T-helper 17 cell (primary cell): ENCODE measurements at places on chromosomes 6 and 20.

DNA sequence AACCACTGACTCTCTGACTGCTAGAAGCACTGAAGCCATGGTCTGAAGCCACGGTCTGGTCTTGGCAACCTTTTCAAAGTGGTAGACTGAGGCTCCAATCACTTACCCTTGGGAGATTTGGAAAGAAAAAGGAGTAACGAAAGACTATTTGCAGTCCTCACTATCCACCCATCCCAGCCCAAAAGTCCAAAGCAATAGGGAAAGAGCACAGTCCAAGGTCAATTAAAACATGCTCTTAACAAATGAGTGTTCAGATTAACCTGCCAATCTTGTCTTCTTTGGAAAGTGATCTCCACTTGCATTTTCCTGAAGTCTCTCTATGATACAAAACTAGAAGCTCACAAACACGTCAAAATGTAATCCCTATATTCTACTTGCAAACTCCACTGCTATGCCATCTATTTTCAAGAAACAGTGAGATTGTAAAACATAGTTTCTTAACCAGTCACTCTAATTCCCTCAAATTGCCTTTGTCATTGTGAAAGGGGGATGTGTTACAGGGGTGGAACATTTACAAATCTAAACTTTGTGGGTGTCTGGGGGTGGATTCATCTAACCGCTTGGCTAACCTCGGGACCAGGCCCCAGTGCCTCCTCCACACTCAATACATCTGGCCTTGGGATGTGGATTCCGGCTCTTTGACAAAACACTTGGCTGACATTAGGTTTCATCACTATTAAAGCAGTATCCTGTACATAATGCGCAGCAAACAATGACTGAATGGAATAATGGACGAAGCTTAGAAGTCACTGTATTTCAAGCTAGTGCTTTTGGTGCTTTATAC is 56.4 kb downstream of the B4GALT5 start:
- no peaks in the 10 kb centered on the region for H3K27me3 ChIP-seq
- H3K4me3 ChIP-seq: no peak overlapping the region

GRCh38 chr6:28105245-28105639 is 19.2 kb upstream of the ZSCAN16 start:
- peaks cover 6% of the 10 kb centered on the region for H3K36me3 ChIP-seq
- H3K27me3 ChIP-seq: peaks cover 6% of the 10 kb centered on the region
- DNase-seq: no peak
- H3K4me3 ChIP-seq: peak overlapping the region; percentile 91
- H3K27ac ChIP-seq: peak overlapping the region; percentile 85

GRCh38 chr20:13349235-13349604 is 128.1 kb downstream of the ISM1 start:
- H3K27ac ChIP-seq: no peak overlapping the region
- no peak overlapping the region for H3K4me3 ChIP-seq
- H3K4me1 ChIP-seq: no peaks in the 10 kb centered on the region
- no peak for DNase-seq
- no peaks in the 10 kb centered on the region for H3K27me3 ChIP-seq
- no peaks in the 10 kb centered on the region for H3K36me3 ChIP-seq

- H3K4me1 ChIP-seq: no peaks in the 10 kb centered on the region
- H3K4me3 ChIP-seq: no peak overlapping the region
- H3K27ac ChIP-seq: no peak overlapping the region
These were observed 51.1 kb downstream of the FAM83B start for GRCh38 chr6:54897462-54898189.

GRCh38 chr6:135008072-135008940 is 46.3 kb downstream of the HBS1L start:
- peaks cover 7% of the 10 kb centered on the region for H3K36me3 ChIP-seq
- DNase-seq: no peak
- peaks cover 32% of the 10 kb centered on the region for H3K4me1 ChIP-seq
- H3K4me3 ChIP-seq: no peak overlapping the region
- H3K27me3 ChIP-seq: no peaks in the 10 kb centered on the region
- peak overlapping the region; percentile 43 for H3K27ac ChIP-seq

GRCh38 chr20:25467441-25467840 is 60.0 kb downstream of the GINS1 start:
- no peak overlapping the region for H3K4me3 ChIP-seq
- no peak for DNase-seq
- peaks cover 6% of the 10 kb centered on the region for H3K4me1 ChIP-seq
- no peaks in the 10 kb centered on the region for H3K27me3 ChIP-seq
- H3K36me3 ChIP-seq: peaks cover 2% of the 10 kb centered on the region

GRCh38 chr20:51528263-51529027 is 14.1 kb downstream of the NFATC2 start:
- peaks cover 77% of the 10 kb centered on the region for H3K4me1 ChIP-seq
- H3K27ac ChIP-seq: peak overlapping the region; percentile 98
- DNase-seq: peak; percentile 31
- no peaks in the 10 kb centered on the region for H3K27me3 ChIP-seq

DNA sequence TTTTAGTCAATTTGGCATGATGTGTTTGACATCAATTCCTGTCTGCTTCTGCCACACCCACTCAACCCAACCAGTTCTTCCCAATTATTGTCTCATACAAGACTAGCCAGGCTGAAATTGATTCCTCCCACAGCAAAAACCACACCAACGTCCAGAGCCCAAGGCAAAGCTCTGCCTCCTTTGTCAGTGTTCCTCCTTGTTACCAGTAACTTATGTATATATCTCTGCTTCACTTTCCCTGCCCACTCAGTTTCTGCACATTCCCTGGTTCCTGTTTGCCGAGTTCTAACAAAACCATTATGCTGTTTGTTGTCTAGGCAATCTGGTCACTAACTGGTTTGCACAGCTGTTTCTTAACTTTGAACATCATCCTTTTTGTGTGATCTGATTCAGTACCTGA is 547.9 kb upstream of the PTCHD4 start:
- no peaks in the 10 kb centered on the region for H3K27me3 ChIP-seq
- H3K4me1 ChIP-seq: no peaks in the 10 kb centered on the region
- H3K36me3 ChIP-seq: no peaks in the 10 kb centered on the region

GRCh38 chr6:35736982-35737412 is at the start of gene ARMC12:
Gene ARMC12 (plus strand): TSS chr6:35737032. CDS start chr6:35737109, 77 bp downstream.
- no peak for DNase-seq
- peak within 1 kb of the TSS; percentile 77 for H3K4me3 ChIP-seq
- no peaks in the 10 kb centered on the region for H3K27me3 ChIP-seq
- H3K36me3 ChIP-seq: no peaks in the 10 kb centered on the region
- H3K4me1 ChIP-seq: peaks cover 28% of the 10 kb centered on the region

DNA sequence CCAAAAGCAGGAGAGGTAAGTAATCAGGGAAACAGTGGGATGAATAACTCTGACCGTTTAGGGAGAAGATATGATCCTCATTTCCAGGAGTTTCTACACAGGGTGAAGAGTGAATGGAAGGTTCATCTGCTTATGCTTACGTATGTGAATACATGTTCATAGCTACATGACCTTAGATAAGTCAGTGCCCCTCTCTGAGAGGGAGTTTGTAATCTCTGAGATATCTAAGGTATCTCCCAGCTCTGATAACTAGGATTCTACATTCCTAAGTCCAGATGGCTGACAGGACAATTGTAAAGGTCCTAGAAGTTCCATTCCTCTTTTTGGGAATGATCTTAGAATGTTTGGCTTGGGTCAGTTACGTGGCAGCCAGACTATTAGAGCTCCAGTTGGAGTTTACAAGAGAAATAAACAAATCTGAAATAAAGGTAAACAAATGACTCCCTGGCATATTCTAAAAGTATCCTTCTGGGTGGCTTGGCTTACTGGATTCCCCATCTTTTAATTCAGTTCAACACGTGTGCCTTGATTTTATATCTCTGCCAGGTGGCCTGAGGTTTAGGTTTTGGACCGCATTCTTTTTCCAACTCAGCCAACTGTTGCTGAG is 15.8 kb downstream of the PROCR start:
- H3K27ac ChIP-seq: no peak overlapping the region
- H3K4me1 ChIP-seq: peaks cover 5% of the 10 kb centered on the region
- peaks cover 6% of the 10 kb centered on the region for H3K36me3 ChIP-seq
- DNase-seq: no peak
- H3K4me3 ChIP-seq: no peak overlapping the region

- peaks cover 15% of the 10 kb centered on the region for H3K4me1 ChIP-seq
- DNase-seq: no peak
- peaks cover 3% of the 10 kb centered on the region for H3K36me3 ChIP-seq
- H3K4me3 ChIP-seq: peak within 1 kb of the TSS; percentile 92
- H3K27me3 ChIP-seq: peaks cover 78% of the 10 kb centered on the region
- H3K27ac ChIP-seq: peak within 1 kb of the TSS; percentile 8
These were observed at the start of gene CCN2 for GRCh38 chr6:131950767-131951575. Gene CCN2 (minus strand): TSS chr6:131951372. CDS start chr6:131951172, 200 bp downstream.

DNA sequence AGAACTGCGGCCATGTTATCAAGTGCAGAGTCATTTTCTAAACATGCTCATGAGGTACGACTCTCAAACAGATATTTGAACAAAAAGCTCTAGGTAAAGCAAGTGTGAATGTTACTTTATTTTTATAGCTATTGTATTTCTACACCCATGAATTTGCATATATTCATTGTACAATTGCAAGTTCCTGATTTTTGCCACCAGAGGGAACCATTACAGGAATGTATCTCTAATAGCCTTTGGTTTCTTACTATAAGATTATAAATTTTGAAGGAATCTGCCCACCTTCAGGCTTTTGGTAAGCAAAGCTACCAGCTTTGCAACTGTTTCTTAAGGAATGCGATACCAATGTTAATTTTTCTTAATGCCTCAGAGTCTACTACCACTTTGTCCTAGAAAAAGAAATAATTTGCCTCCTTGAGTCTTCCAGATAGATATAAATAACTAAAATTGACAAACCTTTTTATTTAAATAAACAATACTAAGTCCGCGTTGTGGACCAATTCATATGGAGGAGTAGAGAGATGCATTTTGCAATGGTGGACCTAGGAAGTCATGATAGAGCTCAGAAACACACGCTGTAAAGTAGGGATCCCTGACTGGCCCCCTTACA is 125.4 kb upstream of the SAMD5 start:
- no peaks in the 10 kb centered on the region for H3K4me1 ChIP-seq
- no peaks in the 10 kb centered on the region for H3K27me3 ChIP-seq
- H3K36me3 ChIP-seq: peaks cover 4% of the 10 kb centered on the region
- no peak overlapping the region for H3K4me3 ChIP-seq

DNA sequence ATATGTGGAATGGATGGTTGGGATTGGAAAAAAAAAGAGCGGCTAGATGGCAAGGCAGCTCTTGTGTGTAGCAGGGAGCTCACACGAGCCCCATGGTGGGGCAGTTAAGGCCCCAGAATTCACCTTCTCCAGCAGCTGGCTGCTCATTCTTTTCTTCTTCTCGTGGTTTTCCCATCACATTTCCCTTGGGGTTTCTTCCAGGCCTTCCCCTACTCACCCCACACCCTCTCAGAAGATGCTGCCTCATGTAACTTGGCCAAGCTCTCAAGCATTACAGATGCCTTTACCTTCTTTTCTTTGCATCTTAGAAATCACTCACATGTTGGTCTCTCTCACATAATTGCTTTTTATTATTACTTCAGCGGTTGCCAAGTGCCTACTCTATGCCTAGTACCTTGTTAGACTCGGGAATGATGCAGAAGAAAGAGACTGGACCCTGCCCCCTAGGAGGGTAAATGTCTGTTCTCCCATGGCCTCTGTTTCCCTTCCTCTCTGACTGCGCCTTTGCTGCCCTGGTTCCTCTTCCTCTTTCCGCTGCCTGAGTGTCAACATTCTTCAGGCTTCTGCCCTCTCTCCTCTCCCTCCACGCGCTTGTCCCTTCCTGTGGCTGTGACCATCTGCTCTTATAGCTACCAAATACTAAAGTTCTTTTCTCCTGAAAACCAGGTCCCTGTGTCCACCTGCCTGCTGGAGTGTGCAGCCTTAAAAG is 28.6 kb downstream of the PPARD start:
- H3K4me1 ChIP-seq: peaks cover 41% of the 10 kb centered on the region
- peak overlapping the region; percentile 59 for H3K27ac ChIP-seq
- H3K4me3 ChIP-seq: peak overlapping the region; percentile 58
- no peaks in the 10 kb centered on the region for H3K27me3 ChIP-seq

GRCh38 chr20:11467436-11467835 is 450.3 kb upstream of the BTBD3 start:
- H3K4me3 ChIP-seq: no peak overlapping the region
- no peaks in the 10 kb centered on the region for H3K27me3 ChIP-seq
- no peaks in the 10 kb centered on the region for H3K4me1 ChIP-seq
- DNase-seq: no peak

GRCh38 chr6:71394926-71395325 is 106.3 kb downstream of the OGFRL1 start:
- no peak overlapping the region for H3K27ac ChIP-seq
- H3K36me3 ChIP-seq: no peaks in the 10 kb centered on the region
- H3K27me3 ChIP-seq: peaks cover 30% of the 10 kb centered on the region
- H3K4me3 ChIP-seq: no peak overlapping the region
- H3K4me1 ChIP-seq: peaks cover 2% of the 10 kb centered on the region

GRCh38 chr6:135667691-135668455 is 170.3 kb upstream of the AHI1 start:
- no peak overlapping the region for H3K27ac ChIP-seq
- no peak for DNase-seq
- H3K4me1 ChIP-seq: peaks cover 2% of the 10 kb centered on the region
- H3K27me3 ChIP-seq: peaks cover 20% of the 10 kb centered on the region
- H3K4me3 ChIP-seq: no peak overlapping the region

- DNase-seq: no peak
- no peak overlapping the region for H3K4me3 ChIP-seq
- H3K27ac ChIP-seq: no peak overlapping the region
- no peaks in the 10 kb centered on the region for H3K27me3 ChIP-seq
- H3K36me3 ChIP-seq: no peaks in the 10 kb centered on the region
These were observed 15.7 kb upstream of the SAYSD1 start for GRCh38 chr6:39130691-39131090.

DNA sequence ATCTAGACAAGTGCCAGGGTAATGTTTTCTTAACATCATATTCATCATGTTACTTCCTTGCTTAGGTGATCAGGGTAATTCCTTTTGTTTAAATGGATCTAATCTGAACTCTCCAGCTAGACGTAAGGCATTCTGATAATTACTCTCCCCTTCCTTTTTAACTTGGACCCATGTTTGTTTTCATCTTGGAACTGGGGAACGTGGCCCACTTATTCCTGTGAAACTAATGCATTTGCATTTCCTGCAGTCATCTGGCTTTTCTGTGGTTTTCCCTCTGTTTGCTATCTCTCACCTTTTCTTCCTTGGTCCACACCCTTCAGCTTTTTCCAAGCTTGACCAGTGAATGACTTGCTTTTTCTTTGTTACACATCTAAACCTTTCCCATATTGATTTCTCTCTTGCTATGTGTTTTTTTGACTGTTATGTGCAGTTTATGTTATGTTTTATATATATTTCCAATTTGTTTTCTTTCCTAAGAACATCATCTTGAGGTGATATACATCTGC is 33.3 kb downstream of the SLX4IP start:
- no peaks in the 10 kb centered on the region for H3K27me3 ChIP-seq
- no peaks in the 10 kb centered on the region for H3K36me3 ChIP-seq
- no peak for DNase-seq
- H3K27ac ChIP-seq: peak overlapping the region; percentile 67
- no peak overlapping the region for H3K4me3 ChIP-seq

DNA sequence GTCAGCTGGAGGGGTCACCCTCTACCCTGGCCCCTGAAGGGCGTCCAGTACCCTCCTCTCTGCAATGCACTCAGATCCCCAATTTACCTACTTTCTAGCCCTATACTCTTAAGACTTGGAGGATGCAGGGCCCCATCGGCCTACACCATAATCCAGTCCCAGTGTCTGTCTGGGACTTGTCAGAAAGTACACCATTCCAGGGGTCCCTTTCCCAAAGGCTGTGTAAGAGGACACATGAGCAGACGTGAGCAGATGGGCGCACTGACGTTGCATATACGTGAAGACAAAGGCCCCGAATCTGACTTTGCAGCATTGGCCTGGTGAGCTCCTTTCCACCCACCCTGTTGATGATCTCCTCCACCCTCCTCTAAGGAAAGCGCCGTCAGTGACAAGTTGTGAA is 20.9 kb upstream of the SMOC2 start:
- no peaks in the 10 kb centered on the region for H3K36me3 ChIP-seq
- H3K4me1 ChIP-seq: no peaks in the 10 kb centered on the region
- no peak overlapping the region for H3K27ac ChIP-seq
- H3K27me3 ChIP-seq: peaks cover 35% of the 10 kb centered on the region

GRCh38 chr6:45959534-45960145 is 56.0 kb downstream of the CLIC5 start:
- no peak for DNase-seq
- peaks cover 2% of the 10 kb centered on the region for H3K4me1 ChIP-seq
- no peaks in the 10 kb centered on the region for H3K27me3 ChIP-seq
